ENCODE measurements at places on chromosomes 6 and 20.

GRCh38 chr20:62028384-62028783 lies 37.3 kb downstream of the TAF4 start:
- DNase-seq: no peak

DNA sequence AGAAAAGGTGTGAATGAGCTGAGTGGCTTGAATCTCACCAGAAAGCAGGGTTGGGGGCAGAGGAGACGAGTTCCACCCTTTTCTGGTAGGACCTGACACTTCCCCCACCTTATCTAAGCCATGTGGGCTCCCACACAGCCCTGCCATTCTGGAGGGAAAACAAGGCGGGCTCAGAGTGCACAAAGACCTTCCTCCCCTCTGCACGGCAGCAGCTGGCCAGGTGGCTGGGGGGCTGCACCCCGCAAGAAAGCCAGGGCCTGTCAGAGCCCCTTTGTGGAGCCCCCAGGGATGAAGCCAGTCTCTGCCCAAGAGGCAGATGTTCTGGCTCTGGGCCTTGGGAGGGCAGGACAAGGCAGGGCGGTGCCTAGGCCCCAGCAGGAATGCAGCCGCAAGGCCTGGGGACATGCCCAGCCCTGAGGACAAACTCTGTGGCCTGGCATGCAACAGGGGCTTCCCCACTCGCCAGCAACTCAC lies 48.4 kb upstream of the DSN1 start:
- DNase-seq: no peak

- no peak for DNase-seq
Measured at GRCh38 chr6:169589293-169589692, 112.5 kb downstream of the WDR27 start.

GRCh38 chr6:119076173-119076572 lies 2.3 kb downstream of the FAM184A start:
- no peak for DNase-seq

DNA sequence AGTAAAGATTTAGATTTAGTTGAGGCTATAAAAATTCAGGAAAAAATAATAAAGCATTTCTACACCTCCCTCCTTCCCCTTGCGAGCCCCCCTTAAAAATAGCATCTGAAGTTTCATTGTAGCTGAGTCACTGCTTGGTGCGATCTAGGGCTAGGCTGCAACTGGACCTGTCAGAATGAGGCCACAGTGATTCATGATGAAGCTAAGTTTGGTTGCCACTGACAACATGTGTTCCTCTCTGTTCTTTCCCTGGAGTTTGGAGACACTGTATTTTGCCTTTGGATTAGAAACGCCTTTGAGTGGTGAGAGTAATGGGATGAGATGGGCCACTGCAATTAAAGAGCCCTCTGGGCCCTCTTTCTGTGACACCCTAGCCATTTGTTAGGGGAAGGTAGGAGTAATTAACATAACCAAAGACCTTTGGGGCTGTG lies 334.1 kb downstream of the NRN1 start:
- no peak for DNase-seq

GRCh38 chr20:16929756-16930155 lies 181.6 kb downstream of the OTOR start:
- no peak for DNase-seq

DNA sequence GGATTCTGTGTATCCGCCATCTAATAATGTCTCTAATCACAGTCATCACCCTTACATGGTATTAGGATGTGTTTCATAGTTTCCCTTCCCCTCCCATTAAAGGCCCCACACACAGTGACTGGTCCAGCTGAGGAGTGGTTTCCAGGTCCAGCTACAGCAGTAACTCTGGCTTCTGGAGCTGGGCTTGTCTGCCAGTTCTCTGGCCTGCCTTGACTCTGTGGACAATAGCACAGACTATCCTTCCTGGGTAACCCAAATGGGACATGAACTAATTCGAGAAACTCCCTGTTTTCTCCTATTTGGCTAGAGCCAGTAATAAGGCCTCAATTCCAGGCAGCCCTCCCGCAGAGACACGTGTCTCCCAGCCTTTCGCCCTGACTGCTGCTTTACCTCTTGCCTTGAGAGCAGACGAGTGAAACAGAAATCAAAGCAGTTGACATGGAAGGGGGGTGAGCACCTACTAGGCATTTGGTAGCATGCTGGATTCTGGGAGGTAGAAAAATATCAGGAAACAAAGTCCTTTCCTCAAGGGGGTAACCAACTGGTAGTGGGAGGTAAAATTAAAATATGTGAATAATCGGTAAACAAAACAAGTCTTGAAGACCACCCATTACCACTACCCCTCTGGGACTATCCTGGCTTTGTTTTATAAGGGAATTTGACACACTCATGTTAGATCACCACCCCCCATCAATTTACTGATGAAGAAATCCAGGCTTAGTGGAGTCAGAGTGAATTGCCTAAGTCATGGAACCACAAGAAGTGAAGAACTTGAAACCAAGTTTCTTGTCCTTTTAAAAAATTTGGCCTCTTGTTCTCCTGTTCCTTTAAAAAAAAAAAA lies 1.2 kb downstream of the TRAF3IP2 start:
- no peak for DNase-seq

GRCh38 chr6:142235272-142235671 lies 66.5 kb upstream of the ADGRG6 start:
- no peak for DNase-seq

DNA sequence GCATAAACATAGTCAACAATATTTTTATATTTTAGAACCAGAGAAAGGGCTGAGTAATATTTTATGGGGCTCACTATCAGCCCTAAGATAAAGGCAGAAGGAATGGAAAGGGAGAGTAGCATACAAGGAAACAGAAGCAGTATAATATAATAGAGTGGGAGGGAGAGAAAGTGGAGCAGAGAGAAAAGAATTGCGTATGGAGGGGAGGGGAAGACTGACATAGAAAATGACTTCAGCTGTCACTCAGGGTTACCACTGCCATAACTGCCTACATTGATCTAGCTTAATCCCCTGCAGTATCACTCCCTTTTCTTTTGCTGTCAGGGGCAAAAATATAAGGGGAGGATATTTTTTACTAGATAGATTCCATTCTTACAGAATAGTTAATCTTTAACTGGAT lies 1133.5 kb upstream of the MAP3K7 start:
- DNase-seq: no peak

DNA sequence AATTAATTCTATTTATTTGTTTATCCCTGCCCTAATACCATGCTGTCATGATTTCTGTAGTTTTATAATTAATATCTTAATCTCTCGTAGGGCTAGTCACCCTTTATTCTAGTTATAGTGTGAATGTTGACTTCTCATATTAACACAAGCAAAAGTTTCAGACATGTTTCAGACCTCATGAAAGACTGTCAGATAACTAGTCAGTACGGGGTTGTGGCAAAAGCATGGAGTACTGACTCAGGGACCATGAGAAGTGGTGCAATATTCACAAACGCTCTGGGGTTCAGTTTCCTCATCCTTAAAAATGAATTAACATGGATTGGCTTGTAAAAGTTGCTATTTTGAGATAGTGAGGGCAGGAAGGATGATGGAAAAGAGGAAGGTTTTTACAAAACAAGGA lies 148.9 kb downstream of the TMEM200A start:
- DNase-seq: no peak

GRCh38 chr20:61387954-61388348 lies 135.9 kb downstream of the CDH4 start:
- DNase-seq: no peak

- peak; percentile 8 for DNase-seq
Measured at GRCh38 chr6:3457710-3458602, 1.1 kb upstream of the SLC22A23 start.

- no peak for DNase-seq
Measured at GRCh38 chr20:59983076-59983475, 24.9 kb downstream of the CDH26 start.

- DNase-seq: no peak
Measured at GRCh38 chr6:35149891-35150566, 8.9 kb upstream of the TCP11 start.

Data from activated T-cell treated with anti-CD3 and anti-CD28 coated beads for 48 hours (primary cell).